ENCODE measurements at places on chromosomes 2 and 18. TPM values are rescaled to one million over a fixed set of nuclear protein-coding genes. Genes with fewer than 3 reads are reported as not detected.

The UPP2 gene
- 1.2 TPM for polyA plus RNA-seq

The FKBP1B gene
- polyA plus RNA-seq: 99.9 TPM

The FRZB gene
- 33.4 TPM for polyA plus RNA-seq

The IL37 gene
- not detected for polyA plus RNA-seq

The LYPD6B gene
- 8.5 TPM for polyA plus RNA-seq

The C2orf81 gene
- polyA plus RNA-seq: 5.9 TPM

The SLC14A1 gene
- 1.2 TPM for polyA plus RNA-seq

The GPR45 gene
- polyA plus RNA-seq: 3.6 TPM

The PPP4R3B gene
- polyA plus RNA-seq: 57.3 TPM

All from spinal cord (tissue), 10 donors.